ENCODE measurements at places on chromosomes 2 and 18.

- DNase-seq, result no peak
Observed at GRCh38 chr2:225052703-225053102, 10.4 kb upstream of the DOCK10 start.

- DNase-seq, result no peak
Observed at GRCh38 chr2:179376881-179377280, 112.2 kb upstream of the SESTD1 start.

DNA sequence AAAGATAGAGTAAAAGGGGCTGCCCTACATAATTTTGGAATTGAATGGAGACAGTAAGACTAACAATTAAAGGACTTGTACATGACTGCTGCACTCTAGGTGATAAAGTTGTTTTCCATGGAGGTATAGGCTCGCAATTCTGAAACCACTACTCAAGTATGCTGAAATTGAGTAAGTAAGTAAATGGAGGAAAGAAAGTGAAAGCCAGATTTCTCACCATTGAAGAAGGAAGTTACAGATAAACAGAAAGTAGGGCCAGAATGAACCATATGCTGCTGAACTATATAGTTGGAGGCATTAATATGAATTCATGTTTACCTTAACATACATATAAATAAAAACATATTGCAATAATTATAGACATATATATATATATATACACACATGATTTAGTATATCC lies 225.7 kb upstream of the ST6GAL2 start:
- DNase-seq, result no peak

DNA sequence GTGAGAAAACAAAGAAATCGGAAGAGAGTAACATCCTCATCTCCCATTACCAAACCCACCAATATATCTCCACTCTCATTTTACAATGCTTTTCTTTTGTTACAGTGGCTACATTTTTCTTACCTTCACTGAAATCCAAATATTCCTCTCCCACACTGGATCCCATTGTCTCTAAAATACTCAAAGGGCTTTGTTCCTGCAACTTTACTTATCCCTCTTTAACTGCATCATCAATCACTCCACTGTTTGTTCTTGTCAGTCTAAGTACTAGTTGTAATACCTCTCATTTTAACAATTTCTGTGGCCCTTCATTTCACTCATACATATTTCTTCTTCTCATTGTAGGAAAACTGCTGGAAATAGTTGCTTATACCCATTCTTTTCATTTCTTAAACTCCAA lies 464.2 kb upstream of the PIK3C3 start:
- DNase-seq, result no peak

- DNase-seq, result no peak
Observed at GRCh38 chr2:188272121-188272520, 19.6 kb upstream of the GULP1 start.

DNA sequence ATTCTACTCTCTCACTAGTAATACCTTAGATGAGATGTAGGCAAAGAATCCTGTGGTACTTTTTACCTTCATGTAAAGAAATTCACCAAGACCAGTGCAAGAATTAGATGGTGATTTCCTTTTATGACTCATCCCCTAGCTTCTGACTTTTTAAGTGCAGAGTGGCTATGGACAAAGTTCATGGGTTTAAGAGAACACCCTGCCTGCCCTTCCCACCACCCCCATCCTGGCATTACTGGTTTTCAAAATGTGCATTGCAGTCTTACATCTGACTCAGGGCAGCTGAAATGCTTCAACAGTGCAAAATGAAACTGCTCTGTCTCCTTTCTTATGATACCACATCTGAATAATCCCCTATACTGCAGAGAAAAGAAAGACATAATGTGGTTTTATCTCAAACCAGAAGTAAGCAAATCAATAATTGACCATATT lies 22.6 kb downstream of the MAIP1 start:
- DNase-seq, result no peak

DNA sequence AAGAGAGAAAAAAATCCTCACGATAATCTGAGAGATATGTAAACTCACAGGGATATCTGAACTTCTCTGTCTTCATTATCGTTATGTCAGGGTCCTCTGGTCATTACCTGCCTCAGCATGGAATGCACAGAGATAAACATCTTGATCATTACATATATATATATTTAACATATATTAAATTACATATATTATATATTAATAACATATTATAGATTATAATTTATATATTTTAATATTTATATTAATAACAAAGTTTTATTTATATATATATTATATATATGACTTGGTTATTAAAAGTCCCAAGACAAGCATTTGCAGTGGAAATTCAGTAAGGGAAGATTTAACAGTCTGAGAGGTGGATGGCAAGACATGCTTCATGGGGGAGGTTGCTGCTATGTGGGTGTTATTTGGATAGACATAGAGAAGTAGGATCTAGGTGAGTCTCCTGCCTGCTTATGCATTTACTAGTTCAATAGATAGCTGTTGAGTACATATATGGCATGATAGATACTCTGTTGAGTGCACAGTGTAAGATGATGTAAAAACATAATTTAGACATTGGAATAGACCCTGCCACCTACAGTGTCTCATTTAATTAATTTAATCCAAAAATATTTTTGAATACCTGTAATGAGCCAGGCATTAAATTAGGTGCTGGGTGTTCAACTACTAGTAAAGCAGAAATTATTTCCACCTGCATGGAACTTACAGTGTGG lies 255.2 kb downstream of the RAD51AP2 start:
- no peak for DNase-seq

GRCh38 chr2:65077898-65078297 lies 21.7 kb downstream of the CEP68 start:
- DNase-seq, result no peak

DNA sequence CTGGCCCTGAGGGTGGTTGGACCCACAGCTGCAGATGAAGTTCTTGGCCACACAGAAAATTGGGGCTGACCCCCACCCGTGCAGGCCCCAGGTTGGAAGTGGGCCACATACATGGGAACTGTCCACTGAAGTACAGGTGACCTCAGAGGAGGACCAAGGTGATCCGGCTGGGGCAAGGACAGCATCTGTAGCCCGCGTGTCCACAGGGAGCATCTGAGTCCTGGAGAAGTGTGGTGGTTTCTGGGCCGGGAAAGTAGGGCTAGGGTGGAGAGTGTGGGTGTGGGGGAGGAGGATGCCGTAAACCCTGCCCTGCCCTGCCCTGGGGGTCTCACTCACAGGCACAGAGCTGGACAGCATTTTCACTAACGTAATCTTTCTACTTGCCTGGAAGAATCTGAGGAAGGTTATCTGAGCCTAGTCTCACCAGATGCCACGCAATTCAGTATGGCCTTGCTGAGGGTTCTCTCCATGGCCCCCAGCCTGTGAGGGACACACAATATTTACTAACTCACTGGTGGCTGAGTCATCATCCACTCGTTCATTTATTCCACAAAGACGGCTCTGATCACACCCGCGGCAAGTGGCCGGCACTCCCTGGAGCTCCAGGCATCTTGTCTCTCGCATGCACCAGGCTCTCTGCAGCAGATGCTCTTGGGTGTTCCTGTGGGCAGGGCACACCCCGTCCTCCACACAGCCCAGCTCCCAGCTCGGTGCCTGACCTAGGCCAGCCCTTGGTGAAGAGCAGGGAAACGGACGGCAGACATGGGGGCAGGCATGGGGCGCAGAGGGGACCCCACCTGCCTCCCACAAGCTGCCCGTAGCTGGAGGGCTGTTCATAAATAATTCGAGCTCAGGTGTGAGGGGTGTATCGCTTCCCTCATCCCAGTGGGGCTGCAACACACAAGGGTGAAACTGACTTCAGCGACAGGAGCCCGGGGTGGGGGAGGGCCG lies 51.2 kb downstream of the INHBB start:
- DNase-seq, result no peak

- DNase-seq, result no peak
Observed at GRCh38 chr18:47490882-47491281, 239.4 kb upstream of the SKOR2 start.

DNA sequence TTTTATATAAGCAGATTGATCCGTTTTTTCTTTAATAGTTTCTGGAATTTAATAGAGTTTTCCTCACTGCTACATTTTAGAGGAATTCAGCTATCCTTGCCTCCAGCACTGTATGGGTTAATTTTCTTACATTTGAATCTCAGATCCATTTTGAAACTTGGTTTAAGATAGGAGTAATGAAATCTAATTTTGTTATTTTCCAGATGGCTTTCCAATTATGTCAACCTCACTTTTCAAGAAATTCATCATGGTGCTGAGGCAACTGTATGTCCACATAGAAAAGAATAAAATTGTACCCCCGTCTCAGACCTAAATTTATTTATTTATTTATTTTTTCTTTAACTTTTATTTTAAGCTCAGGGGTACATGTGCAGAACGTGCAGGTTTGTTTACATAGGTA lies 105.1 kb downstream of the EPB41L5 start:
- DNase-seq, result no peak

GRCh38 chr18:24274837-24275236 lies 122.8 kb downstream of the OSBPL1A start:
- no peak for DNase-seq

GRCh38 chr2:16394072-16394985 lies 271.3 kb downstream of the CYRIA start:
- no peak for DNase-seq

DNA sequence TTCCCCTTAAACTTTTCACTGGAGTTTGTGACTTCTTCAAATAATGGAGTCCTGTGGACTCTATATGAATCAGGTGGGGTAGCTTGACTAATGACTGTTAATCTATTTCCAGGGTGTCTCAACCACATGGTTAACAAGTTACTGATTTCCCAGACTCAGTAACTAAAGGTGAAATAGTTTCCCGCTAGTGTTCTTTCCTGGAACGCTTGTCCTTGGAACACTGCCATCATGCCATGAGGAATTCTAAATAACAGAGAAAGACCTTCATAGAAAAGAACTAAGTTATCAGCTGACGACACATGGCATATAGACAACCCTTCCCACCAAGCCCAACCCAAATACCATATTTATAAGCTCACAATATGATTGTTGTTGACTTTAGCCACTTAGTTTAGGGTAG lies 1027.9 kb upstream of the FAM98A start:
- DNase-seq, result no peak

DNA sequence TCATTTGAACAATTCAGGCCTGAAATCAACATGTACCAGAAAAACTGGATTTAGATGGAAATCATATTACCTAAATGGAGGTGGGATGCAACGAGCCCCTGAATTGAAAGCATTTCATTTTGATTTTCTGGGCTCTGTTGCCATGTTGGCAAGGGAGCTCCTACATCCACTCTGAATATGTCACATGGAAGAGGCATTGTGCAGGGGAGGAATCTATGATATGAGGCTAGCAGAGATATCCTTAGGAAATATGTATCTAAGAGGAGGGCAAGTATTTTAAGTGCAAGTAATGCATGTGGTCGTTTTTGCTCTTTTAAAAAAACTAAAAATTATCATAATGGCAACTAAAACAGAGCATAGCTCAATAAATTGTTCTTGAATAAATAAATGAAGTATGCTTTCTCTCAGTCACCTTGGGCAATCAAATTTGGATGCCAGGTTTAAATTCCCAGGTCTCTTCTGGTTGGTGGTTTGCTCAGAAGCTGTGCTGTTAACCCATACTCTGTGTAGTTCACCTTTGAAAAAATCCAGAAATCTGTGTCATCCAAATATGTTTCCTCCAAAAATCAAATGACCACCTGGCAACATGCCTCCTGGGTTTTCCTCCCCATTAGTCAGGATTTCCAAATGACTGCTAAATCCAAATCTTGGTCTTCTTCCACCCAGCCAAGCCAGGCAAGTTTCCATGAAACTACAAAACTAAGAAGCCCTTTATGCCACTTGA lies 6.5 kb upstream of the LGALSL start:
- DNase-seq, result no peak

GRCh38 chr2:168896783-168897182 lies 4.3 kb upstream of the G6PC2 start:
- no peak for DNase-seq
